ENCODE measurements at places on chromosomes 1 and 21. TPM values are rescaled to one million over a fixed set of nuclear protein-coding genes. Genes with fewer than 3 reads are reported as not detected.

ZNF683 gene
- total RNA-seq: not detected

RGS13 gene
- not detected for total RNA-seq

ALPL gene
- total RNA-seq: not detected

HPDL gene
- 34.8 TPM for total RNA-seq

SPRR5 gene
- total RNA-seq: not detected

MARK1 gene
- total RNA-seq: not detected

IL23R gene
- 13.3 TPM for total RNA-seq

HSPB7 gene
- total RNA-seq: not detected

FCRL1 gene
- total RNA-seq: not detected

FCER1G gene
- total RNA-seq: 0.93 TPM

KIF21B gene
- total RNA-seq: 52.0 TPM

OR2L8 gene
- not detected for total RNA-seq

ANGPTL3 gene
- not detected for total RNA-seq

CD52 gene
- total RNA-seq: 411 TPM

RGS16 gene
- 143 TPM for total RNA-seq

OR2G2 gene
- not detected for total RNA-seq

PRDM16 gene
- not detected for total RNA-seq

IVL gene
- not detected for total RNA-seq

CYP4Z1 gene
- total RNA-seq: not detected

RGS8 gene
- total RNA-seq: not detected

CSF1 gene
- 269 TPM for total RNA-seq

C1orf185 gene
- not detected for total RNA-seq

REN gene
- total RNA-seq: not detected

PLEKHN1 gene
- total RNA-seq: 1.7 TPM

TMEM125 gene
- total RNA-seq: not detected

Data from activated T-helper 1 cell treated with anti-CD3 and anti-CD28 coated beads, Interleukin-12 subunit alpha, Interleukin-12 subunit beta, Interleukin-2, Interleukin-4 antibody, amounts not matched to agents 30 ng/mL and 10 ng/mL and 1 ng/mL, durations not matched to agents 14 hours and 24 hours and 36 hours (primary cell).